Kidney epithelial cell (primary cell): ENCODE measurements at places on chromosomes 2 and 18. TPM values are rescaled to one million over a fixed set of nuclear protein-coding genes. Genes with fewer than 3 reads are reported as not detected.

PECR gene
- total RNA-seq: 17.6 and 18.4 TPM in 2 replicates

STK36 gene
- total RNA-seq: 30.0 and 49.3 TPM in 2 replicates

GDF7 gene
- 0.04 and 0.07 TPM in 2 replicates for total RNA-seq

LAMA1 gene
- 29.5 and 36.6 TPM in 2 replicates for total RNA-seq

DNA sequence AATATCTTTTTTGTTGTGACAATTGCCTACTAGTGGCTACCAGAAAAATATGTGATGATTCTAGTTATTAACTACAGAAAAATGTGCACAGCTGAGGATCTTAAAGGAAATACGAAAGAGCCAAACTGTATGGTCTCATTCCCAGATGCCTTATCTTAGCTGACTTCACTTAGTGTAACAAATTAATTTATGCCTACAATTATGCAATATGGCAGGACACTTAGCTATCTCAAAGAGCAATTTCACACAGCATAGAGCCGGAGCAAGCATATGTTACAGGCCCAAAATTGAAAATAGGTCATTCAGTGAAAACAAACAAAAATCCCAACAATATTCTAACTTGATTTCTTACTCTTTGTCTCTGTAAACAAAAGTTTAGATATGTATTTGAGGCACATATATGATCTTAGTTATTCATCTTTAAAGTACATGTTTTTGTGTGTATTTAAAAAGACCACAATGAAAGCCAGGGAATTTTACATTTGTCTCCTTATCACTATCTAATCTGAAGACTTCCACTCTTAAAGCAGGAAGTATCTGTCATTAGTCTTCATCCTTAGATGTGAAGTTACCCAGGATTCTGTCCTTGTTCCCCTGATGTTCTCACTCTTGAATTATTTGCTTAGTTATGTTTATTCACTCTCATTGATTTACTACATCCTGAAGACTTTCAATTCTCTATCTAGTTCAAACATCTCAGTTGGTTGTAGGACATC lies 1579.0 kb upstream of the NXPH2 start:
- no peak for DNase-seq

GNAL gene
- total RNA-seq: 9.6 and 14.7 TPM in 2 replicates

- DNase-seq: no peak
These were observed 3.1 kb upstream of the GATA6 start for GRCh38 chr18:22166069-22166950.

DNA sequence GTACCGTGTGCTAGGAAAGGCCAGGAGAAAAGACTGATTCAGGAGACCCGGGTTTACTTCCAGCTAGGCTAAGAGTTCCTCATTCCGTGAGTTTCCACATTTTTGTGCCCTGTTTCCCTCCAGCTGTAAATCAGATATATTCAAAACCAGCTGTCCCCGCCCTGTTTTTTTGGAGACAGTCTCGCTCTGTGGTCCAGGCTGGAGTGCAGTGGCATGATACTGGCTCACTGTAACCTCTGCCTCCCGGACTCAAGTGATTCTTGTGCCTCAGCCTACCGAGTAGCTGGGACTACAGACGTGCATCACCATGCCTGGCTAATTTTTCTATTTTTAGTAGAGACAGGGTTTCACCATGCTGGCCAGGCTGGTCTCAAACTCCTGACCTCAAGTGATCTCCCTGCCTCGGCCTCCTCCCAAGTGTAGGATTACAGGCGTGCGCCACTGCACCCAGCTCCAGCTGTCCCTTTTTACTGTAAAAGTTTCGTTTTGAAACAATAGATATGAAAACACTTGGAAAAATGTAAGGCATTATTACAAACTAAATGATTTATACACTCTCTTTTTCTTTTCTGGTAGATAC lies 112.8 kb upstream of the SEC11C start:
- no peak for DNase-seq

DNA sequence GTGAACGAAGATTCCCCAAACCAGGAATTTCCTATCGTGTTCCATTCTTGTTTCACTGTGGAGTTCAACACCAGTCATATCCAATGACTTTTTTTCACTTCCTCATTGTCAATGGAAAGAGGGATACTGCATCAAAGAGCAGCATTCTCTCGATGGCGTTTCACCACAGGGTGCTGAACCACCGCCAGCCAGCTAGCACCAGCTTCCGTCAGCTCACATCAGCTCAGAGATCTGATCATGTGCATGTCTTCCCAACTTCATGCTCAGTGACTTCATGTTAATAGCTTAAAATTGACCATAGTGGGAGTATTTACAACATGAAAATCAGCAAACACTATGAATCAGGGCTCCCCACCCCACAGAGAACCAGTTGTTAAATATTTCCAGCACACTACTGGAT lies 359.9 kb downstream of the TNS1 start:
- no peak for DNase-seq

GRCh38 chr2:9032536-9033255 lies 29.2 kb upstream of the MBOAT2 start:
- DNase-seq: no peak

GRCh38 chr2:108565778-108566375 lies 31.6 kb downstream of the LIMS1 start:
- no peak for DNase-seq

RAPGEF4 gene
- total RNA-seq: 0.71 and 1.0 TPM in 2 replicates

GRCh38 chr2:240237609-240238174 lies 97.2 kb upstream of the OTOS start:
- peak; percentile 31 for DNase-seq

DNA sequence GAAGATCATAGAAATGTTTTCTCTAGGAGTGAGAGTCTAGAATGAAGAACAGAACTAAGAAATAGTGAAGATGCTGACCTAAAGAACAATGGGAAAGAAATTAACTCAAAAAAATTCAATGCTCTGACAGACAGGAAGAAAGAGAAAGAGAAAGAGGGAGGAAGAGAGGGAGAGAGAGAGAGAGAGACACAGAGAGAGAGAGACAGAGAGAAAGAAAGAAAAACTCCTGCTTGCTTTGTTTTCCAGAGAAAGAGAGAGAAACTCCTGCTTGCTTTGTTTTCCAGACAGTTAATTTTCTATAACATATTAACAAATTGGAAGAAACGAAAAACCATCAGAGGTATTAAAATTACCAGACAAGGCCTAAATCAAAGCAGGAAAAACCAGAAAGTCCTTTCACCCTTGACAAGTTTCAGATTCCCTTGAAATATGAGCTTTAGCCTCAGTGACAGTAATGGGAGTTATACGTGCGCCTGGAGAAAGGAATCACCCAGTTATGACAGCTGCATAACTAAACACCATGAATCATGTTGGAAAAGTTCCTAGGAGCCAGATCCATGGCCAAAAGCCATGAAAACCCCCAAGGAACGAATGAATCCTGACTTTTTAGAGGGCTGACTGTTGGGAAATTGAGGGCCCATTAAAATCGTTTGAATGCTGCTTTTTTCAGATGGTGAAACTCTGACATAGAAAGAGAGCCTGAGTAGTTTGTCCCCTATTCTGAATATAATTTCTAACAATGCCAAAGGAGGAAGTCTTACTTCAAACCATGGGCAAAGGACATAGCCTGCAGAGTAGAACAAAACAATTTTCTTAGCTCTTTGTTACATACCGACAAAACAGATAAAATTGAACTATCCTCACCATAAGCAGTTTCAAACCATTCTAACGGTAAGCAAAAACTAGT lies 228.6 kb upstream of the CHST9 start:
- peak; percentile 80 for DNase-seq

GPR155 gene
- total RNA-seq: 1.0 and 1.7 TPM in 2 replicates

DNA sequence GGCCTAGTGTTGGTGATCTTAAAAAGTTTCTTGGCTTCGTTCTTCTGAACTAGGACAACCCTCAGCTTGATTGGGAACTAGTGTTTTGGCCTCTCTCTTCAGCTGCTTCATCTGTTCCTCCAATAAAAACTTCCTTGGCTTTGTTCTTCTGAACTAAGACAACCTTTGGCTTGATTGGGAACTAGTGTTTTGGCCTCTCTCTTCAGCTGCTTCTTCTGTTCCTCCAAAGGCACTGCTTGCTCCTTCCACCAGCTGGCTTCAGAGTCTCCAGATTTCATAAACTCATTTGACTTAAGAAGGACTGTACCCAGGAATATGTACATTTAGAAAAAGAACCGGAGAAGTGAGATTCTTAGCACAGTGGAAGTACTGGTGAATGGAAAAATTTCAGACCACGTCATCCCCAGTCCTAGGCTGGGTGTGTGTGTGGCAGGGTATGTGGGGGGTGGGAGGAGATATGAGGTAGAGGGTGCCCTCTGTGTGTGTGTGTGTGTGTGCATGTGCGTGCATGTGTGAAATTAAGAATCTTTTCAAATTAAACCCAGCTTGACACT lies 20.4 kb downstream of the IL1R2 start:
- DNase-seq: no peak

DNA sequence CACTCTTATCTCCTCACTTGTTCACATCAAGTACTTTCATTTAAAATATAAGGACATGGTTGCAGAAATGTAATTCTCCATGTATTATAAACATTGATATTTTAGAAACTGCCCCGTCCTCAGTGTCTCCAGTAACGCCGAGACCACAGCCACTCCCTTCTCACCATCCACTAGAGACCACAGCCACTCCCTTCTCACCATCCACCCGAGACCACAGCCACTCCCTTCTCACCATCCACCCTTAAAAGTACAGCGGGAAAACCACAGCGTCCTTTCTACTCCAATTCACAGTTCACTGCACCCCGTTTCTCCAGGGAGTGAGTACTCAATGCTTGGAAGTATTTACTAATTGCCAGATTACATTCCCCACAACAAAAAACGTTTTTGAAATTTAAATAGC lies 1452.2 kb upstream of the ACVR2A start:
- no peak for DNase-seq

FKBP1B gene
- 24.6 and 26.0 TPM in 2 replicates for total RNA-seq

DNA sequence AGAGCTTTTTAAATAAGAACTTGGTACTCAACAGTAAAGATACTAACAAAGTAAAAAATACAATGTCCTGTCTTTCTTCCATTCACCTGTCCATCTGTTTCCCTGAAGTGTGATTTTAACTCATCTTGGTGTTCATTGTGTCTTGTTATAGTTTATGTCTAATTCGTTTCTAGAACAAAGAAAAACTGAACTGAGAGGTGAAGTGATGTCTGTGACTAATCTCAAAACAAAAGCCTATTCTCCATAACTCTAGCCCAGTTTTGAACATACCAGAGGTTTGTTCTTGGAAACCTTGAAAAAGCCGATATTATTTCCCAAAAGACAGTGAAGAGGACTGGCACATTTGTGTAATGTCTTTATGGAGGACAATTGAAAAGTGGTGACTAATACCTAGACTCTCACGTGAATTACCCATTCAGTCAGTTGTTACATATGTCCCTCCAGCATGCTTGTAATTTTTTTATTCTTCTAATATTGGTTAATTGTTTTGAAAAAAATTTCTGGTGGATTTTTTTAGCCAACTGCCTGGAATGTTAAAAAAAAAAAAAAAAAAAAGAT lies 725.8 kb downstream of the SATB2 start:
- DNase-seq: no peak

GRCh38 chr2:239676716-239677452 lies 276.1 kb upstream of the HDAC4 start:
- no peak for DNase-seq

GRCh38 chr18:59560556-59560955 lies 136.7 kb downstream of the CCBE1 start:
- DNase-seq: no peak

DNA sequence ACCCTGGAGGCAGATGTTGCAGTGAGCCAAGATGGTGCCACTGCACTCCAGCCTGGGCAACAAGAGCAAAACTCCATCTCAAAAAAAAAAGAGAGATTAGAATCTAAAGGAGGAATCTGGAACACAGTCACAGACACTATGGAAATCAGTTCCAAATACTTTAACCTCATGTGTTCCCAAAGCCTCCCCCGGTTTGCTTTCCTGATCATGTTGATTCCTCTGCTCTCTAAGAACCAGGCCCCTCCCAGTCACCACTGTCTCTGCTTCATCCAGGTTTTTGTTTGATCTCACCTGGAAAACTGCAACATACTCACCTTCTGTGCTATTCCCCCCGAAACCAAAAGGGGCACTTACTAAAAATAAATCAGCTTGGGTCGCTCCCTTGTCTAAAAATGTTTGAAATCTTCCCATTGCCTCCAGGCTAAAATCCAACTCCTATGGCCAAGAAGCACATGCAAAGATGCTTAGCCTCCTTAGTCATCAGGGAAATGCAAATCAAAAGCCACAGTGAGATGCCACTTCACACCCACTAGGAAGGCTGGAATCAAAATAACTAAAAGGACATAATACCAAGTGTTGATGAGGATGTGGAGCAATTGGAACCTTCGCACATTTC lies 6.2 kb upstream of the NEU2 start:
- DNase-seq: no peak
